ENCODE measurements at places on chromosomes 11 and 22.

- DNase-seq = no peak
Observed at GRCh38 chr11:93668171-93668570, 6.7 kb downstream of the CEP295 start.

DNA sequence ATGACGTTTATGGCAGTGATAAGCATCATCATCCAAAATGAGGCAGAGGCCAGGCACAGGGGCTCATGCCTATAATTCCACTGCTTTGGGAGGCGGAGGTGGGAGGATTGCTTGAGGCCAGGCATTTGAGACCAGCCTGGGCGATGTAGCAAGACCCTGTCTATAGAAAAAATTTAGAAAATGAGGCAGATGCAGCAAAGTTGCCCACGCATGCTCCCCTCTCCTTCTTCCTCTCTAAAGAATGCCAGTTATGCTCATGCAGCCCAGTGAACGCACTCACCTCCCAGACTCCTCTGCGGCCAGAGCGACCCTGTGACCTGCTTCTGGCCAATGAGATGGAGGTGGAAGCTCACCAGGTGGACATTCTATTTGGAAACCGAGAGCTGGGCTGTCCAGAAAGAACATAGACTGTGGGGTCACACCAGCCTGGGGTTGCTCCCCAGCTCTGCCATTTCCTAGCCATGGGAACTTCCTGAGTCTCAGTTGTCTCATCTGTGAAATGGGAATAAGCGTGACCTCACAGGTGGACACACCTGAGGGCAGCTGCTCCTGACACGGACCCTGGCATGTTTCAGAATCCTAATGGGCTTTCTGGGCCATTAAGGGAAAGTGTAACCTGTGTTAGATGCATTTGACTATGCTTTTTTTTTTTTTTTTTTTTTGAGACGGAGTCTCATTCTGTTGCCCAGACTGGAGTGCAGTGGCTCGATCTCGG is 44.9 kb downstream of the MCM5 start:
- DNase-seq = no peak

DNA sequence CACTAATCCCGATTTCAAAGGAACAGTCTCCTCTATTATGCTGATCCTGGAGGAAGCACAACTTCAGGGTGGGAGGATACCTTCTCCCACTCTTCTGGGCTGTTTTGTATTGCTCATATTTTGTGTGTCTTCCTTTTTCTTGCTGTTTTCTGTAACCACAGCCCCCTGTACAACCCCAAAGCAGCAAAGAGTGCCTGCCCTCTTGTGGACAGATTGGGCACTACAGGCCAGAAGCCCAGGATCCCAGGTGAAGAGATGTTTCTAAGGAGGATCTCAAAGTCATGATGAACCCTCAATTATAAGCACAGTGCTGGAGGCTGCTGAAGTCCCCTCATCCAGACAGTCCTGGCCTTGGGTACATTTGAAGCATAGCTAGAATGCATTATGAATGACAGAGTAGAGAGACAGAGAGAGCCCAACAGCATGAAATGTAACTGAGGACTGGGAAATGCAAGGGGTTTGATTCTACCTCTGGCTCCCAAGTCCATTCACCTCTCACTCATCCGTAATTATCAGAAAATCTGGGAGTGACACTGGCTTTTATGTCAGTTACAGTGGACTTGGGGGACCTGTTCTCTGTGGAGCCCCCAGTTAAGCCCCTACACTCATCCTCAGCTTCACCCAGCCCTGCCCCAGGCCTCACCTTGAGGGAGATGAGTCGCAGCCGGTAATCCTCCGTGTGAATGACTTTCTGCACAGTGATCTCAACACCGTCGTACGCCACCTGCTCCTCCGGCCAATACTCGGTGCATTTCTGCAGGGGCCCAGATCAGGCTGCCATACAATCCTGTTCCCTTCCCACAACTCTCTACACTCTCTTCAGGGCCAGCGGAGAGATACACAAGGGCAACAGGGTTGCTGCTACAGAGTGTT is 6.2 kb upstream of the IGSF22 start:
- DNase-seq = peak; percentile 47

- no peak for DNase-seq
Observed at GRCh38 chr11:105903113-105903512, 118.9 kb downstream of the MSANTD4 start.

DNA sequence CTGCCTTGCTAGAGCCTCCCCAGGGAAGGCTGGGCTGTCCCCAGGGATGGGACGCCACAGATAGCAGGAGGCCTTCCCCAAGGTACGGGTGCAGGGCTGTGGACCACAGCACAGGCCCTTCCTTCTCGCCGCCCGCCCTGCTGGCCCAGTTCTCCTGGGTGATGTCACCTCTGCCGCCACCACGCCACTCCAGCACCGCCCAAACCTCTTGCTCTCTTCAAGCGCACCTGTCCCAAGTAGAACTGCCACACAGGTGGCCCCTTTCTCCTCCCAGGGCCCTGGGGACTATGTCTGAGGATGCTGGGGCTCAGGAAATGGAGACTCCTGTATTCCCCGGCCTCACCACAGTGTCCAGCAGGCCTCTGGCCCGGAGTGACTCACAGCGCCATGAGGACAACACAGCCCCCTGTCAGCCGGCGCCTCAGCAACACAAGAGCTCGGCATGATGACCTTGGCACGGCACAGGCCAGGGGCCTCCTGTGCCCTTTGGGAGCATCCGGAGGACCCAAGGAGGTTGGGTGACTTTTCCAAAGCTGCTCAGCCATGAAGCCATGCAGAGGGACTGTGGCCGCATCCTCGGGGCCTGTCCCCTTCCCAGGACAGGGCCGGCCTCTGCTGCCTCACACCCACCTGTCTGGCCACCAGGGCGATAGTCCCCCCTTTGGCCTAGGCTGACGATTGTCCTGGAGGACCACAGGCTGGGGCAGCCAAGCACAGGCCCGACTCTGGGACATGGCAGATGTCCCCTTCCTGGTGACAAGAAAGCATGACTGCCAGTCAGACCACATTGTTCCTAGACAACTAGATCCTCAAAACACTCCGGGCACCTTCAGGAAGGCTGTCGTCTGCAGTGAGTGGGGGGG is 1023.5 kb downstream of the BRD1 start:
- DNase-seq = no peak

GRCh38 chr11:113184498-113184897 is 129.9 kb upstream of the TTC12 start:
- no peak for DNase-seq

GRCh38 chr22:31363885-31364465 is 17.8 kb upstream of the PATZ1 start:
- no peak for DNase-seq

DNA sequence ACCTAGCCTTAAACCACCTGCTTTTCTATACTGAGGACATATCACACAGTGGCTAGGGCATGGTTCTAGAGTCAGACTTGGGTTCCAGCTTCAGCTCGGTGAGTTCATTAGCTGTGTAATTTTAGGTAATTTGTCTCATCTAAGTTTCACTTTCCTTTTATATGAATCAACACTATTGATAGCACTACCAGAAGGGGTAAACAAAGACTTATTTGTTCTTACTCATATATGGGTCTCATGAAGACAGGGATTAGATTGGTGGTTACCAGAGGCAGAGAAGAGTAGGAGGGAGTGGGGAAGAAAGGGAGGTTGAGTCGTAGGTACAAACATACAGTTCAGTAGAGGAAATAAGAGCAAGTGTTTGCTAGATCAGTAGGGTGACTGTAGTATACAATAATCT is 924.7 kb downstream of the OPCML start:
- DNase-seq = no peak

DNA sequence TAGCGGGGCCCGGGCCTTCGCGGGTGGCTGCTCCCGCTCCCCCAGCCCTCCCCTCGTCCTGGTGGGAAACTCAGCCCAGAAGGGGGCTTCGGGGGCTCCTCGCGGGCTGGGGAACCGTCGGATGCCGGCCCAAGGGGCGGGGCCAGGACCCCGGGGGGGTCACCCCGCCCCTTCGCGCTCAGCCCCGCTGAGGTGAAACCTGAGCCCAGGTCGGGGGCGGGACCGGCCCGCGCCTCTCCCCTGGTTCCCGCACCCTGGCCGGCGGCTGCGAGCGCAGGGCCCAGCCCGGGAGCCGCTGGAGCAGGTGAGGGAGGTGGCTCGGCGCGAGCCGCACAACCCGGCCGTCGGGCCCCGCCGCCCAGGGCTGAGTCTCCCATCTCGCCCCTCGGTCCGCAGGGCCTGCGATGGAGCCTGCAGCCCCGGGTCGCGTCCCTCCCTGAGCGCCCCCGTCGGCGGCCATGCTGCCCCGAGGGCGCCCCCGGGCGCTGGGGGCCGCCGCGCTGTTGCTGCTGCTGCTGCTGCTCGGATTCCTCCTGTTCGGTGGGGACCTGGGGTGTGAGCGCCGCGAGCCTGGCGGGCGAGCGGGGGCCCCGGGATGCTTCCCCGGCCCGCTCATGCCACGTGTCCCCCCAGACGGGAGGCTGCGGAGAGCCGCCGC is at the start of gene LARGE2:
LARGE2 (plus strand) TSS at position 232 of the 658 bp plus-strand sequence; CDS start at position 459, 227 bp downstream.
- DNase-seq = no peak

GRCh38 chr11:68998390-68998911 is 14.6 kb downstream of the MRGPRF start:
- no peak for DNase-seq

DNA sequence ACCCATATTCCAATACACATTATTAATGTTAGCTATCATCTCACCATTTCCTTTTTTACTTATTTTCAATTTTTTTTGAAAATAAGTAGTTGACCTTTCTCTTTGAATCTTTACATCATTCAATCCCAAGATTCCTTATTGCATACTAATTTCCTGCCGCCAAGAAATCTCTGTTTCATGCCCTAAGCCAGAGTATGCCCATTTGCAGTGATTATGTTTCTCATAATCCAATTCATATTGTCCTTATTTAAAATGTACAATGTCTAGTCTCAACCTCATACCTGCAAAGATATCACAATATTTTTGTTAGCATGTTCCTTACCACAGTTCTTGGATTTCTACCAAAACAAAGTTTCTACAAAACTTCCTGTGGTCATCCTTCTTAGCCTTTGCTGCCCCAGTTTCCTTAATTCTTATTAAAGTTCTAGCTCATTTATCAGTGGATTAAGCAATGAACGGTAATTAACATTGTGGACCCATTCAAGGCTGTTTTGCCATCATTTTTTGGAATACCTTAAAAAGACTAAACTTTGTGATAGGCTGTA is 75.3 kb downstream of the CD44 start:
- no peak for DNase-seq
